ENCODE measurements at places on chromosomes 4 and X. TPM values are rescaled to one million over a fixed set of nuclear protein-coding genes. Genes with fewer than 3 reads are reported as not detected.

GRCh38 chr4:32251126-32251525, 1531.0 kb downstream of the PCDH7 start:
- no peak for DNase-seq

DNA sequence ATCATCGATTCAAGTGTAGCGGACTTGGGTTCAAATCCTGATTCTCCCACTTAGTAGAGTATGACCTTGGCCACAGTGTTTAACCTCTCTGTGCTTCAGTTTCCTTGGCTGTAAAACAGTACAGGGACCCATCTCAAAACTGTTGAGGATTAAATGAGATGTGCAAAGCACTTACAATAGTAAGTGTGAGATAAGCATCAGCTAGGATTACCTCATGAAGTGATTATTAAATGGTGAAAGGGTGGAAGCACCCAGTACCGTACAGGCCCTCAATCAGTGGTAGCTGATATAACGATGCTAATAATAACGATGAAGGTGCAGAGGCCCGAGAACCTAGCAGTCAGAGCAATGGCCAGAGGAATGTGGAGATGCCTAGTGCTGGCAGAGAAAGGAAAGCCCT, 45.1 kb downstream of the PRPS1 start:
- DNase-seq: no peak

DNA sequence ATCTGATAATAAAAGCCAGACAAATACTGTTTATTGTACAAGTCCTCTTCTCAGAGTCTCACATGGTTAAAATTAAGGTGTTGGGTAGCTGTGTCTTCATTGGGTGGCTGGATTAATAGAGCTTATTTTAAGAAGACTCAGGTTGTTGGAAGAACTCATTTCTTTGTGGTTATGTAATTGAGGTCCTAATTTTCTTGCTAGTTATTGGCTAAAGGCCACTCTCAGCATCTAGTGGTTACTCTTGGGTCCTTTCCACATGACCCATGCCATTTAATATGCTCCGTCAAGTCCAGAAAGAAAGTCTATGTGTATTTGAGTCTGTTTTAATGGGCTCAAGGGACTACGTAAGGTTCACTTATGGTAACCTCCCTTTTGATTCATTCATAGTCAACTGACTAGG, 1668.6 kb upstream of the AGA start:
- DNase-seq: no peak

DNA sequence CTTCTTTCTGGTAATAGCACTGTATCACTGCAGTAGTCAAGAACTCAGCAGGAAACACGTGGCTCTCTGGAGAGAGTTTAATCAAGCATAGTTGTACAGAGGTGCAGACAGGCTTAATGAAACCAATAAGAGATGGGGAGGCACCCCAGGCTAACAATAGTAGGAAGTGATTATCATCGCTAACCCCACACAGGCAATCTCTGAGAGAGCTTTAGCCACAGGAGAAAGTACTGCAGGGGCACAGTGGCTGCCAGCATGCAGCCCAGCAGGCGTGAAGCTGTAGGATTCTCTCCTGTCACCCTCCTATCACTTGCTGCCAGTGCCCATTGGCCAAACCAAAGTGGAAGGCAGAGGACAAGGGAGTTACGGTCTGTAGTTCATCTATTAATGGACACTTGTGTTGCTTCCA, 450.0 kb upstream of the RASGEF1B start:
- no peak for DNase-seq

- DNase-seq: no peak
These were observed 10.5 kb downstream of the VAMP7 start for GRCh38 chrX:155891446-155892210.

COX7B2 gene
- total RNA-seq: not detected

DNA sequence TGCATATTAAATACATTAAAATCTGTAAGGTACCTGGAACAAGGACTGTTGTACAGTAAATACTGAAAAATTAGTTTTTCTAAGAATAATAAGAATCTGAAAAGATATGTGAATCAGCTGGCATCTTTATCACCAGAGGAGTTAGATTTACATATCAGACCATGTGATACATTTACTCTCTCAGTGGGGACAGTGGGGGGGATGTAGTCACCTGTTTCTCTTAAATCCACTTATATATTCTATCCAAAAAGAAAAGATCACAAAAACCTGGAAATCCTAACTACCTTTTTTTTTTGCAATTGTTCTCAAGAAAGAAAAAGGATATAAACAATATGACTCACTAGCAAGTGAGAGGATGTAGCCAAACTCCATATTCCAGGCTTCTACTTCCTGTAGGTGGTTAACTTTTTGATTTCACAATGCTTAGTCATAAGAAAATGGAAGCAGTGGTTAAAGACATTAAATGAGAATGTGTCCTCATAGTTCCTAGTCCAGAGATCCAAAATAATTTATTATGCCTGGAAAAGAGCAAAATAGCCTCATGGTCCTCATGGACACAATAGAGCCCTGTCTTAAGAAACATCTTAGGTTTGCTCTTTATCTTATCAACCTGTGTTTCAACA, 22.5 kb upstream of the MYOZ2 start:
- no peak for DNase-seq

- no peak for DNase-seq
These were observed 5.3 kb downstream of the LRRC66 start for GRCh38 chr4:52014903-52015302.

CSAG3 gene
- not detected for total RNA-seq

DNA sequence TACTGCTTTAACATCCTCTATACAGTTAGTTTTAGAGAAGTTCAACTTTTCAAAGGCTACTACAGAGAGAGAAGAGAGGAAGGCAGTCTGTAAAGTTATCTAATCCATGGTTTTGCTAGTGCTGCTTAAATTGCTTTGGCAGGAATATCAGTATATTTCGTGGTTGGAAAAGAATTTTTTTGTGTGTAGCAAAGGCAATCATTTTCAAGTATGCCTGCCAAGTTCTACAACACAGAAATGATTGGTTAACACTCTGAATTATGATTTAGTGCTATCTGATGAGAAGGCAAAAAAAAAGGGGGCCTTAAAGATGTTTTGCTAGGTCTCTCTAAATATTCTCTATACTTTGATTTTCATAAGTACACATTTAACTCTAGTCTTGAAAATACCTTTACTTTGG, 133.1 kb downstream of the JADE1 start:
- DNase-seq: no peak

DNA sequence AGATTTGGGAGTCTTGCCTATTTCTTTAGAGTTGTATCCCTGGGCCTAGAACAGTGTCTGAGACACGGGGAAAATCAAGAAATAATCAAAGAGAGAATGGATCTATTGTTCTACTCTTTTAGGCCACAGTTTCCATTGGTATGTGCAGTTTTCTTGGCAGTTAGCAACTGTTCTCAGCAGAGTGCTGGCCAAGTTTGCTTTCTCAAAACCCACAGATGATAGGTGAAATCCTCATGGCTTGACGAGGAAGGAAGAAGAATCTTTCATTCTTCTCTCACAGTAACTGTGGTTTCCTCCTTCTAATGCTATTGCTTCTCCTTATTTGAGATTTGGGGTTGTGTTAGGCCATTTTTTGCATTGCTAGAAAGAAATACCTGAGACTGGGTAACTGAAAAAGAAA, 42.2 kb downstream of the AGA start:
- no peak for DNase-seq

- DNase-seq: no peak
These were observed 19.1 kb upstream of the ABRAXAS1 start for GRCh38 chr4:83503974-83504373.

- no peak for DNase-seq
These were observed 14.3 kb upstream of the RAB28 start for GRCh38 chr4:13498469-13498868.

GRCh38 chr4:127995776-127996175, 30.6 kb downstream of the ABHD18 start:
- no peak for DNase-seq

HERC5 gene
- total RNA-seq: 6.4 TPM

GRPEL1 gene
- 71.0 TPM for total RNA-seq

- DNase-seq: no peak
These were observed 4.9 kb upstream of the ZNF81 start for GRCh38 chrX:47831788-47832187.

GRCh38 chrX:124433186-124433585, 86.8 kb downstream of the SH2D1A start:
- no peak for DNase-seq

DNA sequence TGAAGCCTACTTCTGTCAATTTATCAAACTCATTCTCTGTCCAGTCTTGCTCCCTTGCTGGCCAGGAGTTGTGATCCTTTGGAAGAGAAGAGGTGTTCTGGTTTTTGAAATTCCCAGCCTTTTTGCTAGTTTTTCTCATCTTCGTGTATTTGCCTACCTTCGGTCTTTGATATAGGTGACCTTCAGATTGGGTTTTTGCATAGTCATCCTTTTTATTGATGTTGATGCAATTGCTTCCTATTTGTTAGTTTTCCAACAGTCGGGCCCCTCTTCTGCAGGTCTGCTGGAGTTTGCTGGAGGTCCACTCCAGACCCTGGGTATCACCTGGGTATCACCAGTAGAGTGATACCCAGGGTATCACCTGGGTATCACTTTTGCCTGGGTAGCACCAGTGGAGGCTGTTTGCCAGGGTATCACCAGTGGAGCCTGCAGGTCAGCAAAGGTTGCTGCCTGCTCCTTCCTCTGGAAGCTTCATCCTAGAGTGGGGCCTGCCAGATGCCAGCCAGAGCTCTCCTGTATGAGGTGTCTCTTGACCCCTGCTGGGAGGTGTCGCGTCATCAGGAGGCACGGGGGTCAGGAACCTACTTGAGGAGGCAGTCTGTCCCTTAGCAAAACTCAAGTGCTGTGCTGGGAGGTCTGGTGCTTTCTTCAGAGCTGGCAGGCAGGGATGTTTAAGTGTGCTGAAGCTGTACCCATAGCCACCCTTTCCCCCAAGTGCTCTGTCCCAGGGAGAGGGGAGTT, 684.2 kb downstream of the PCDH18 start:
- no peak for DNase-seq

GRCh38 chrX:111784667-111785066, 91.3 kb upstream of the TRPC5OS start:
- DNase-seq: no peak

PABPC1L2A gene
- total RNA-seq: not detected

- no peak for DNase-seq
These were observed 328.3 kb upstream of the RPS6KA3 start for GRCh38 chrX:20594985-20595384.

- no peak for DNase-seq
These were observed 24.4 kb downstream of the UCHL1 start for GRCh38 chr4:41281038-41281634.

MND1 gene
- total RNA-seq: 13.5 TPM

GRCh38 chrX:108516184-108516583, 76.5 kb downstream of the COL4A5 start:
- no peak for DNase-seq

DNA sequence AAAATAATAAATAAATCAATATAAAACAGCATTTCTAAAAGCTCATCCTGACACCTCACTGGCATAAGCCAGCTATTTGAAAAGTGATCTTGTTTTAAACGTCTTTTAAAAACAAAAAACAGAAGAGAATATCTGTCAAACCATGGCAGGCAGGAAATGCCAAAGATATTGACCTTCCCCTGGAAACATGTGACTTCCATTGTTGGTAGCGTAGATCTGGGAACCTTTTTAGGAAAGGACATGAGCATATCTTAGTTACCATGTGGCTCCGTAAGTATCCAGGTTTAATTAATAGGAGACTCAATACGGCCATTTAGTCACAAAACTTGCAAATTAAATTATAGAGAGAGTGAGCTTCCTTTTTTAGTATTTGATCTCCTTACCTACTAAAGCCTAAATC, 83.0 kb upstream of the KLHL4 start:
- DNase-seq: no peak

GRCh38 chr4:123649645-123650391, 253.2 kb downstream of the SPRY1 start:
- DNase-seq: no peak

NPY1R gene
- not detected for total RNA-seq

- DNase-seq: no peak
These were observed 25.7 kb downstream of the ADGRG2 start for GRCh38 chrX:19096586-19096985.

DNA sequence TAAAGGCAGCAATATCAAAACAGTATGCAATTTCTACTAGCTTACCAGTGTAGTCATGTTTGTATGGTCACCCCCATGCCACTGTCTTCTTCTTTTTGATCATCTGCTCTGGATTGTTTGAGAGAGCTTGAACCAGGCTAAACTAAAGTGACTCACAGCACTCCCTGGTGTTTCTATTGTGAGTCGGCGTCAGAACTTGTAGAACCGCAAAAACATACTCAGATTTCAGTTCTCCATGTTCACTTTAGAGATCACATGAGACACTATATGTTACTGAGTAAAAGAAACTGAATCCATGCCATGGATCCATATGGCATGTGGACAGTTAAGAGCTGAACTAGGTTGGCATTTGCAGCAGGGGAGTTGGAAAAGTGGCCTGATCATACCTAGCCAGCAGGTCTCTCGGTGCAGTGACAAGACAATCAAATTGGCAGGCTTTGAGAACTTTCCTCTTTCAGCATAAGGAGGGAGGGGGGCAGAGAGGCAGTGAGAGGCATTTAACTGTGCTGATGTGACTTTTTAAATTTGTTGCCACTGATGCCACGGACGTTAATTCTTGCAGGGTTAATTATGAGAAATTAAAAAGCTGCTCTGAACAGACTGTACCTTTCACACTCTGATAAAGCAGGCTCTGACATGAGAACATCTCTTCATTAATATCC, 88.4 kb downstream of the AFF2 start:
- no peak for DNase-seq

PCDH7 gene
- not detected for total RNA-seq
